ENCODE measurements at places on chromosomes 7 and 10. TPM values are rescaled to one million over a fixed set of nuclear protein-coding genes. Genes with fewer than 3 reads are reported as not detected.

The CXCL12 gene
- total RNA-seq = 5.4 TPM

The SPAG6 gene
- total RNA-seq = 0.70 TPM

The TRRAP gene
- total RNA-seq = 54.0 TPM

The ZNF33B gene
- 13.2 TPM for total RNA-seq

The STEAP4 gene
- 2.1 TPM for total RNA-seq

The ITGB8 gene
- total RNA-seq = 399 TPM

The HOXA7 gene
- total RNA-seq = 1.2 TPM

The SEPHS1 gene
- 42.9 TPM for total RNA-seq

The EPHB6 gene
- total RNA-seq = 2.0 TPM

The PON1 gene
- not detected for total RNA-seq

The PIK3CG gene
- total RNA-seq = not detected

The TEX47 gene
- total RNA-seq = not detected

The KIF20B gene
- total RNA-seq = 5.4 TPM

All from renal cortical epithelial cell (primary cell).